ENCODE measurements at places on chromosomes 2 and 18. TPM values are rescaled to one million over a fixed set of nuclear protein-coding genes. Genes with fewer than 3 reads are reported as not detected.

CXCR1 gene
- not detected for total RNA-seq

POMC gene
- not detected for total RNA-seq

CEBPZOS gene
- 39.7 TPM for total RNA-seq

GTF2A1L gene
- not detected for total RNA-seq

Data from A549 treated with CORT108297 at 1 μM for 4 hours (cell line).